Mucosa of descending colon (tissue), 3 donors: ENCODE measurements at places on chromosomes 7 and 10.

DNA sequence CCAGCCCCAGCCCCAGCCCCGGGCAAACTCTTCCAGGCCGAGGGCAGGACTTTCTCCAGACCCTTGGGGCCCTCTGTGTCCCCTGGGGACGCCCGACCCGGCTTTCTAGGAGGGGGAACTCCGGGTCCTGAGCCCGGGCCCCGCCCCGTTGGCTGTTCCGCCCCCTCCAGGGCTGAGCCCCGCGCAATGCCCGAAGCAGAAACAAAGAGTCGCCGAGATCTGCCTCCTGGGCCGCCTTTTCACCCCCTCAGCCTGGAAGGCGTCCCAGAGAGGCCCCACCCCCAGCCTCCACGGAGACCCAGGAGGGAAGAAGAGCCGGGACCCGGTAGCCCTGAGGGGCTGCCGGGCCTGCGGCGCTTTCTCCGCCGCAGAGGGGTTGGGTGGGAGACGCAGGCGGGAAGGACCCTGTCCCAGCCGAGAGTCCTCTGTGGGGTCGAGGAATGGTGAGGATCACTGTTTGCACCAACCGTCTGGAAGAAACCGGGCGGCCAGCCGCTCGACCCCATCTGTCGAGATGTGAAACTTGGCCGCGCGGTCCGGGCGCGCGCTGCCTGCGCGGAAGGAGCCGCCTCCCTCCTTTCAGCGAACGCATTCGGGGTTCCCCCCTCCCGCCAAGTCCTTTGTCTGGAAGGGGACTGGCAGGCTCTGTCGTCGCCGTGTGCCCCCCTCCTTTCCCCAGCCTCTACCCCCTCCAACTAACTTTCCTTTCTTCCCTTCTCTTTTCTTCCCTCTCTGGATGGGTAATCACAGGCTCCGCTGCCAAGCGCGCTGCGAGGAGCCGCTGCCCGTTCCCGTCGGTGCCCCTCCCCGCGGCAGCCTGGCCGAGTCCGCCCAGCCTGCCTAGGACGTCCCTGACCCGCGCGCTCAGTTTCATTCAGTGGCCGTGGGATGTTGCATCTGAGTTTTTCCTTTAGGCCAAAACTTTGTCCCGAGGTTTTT lies 10.2 kb downstream of the EN2 start:
- no peak for DNase-seq

GRCh38 chr10:26438534-26439341 lies 597 bp downstream of the APBB1IP start:
- peak; percentile 64 for DNase-seq

DNA sequence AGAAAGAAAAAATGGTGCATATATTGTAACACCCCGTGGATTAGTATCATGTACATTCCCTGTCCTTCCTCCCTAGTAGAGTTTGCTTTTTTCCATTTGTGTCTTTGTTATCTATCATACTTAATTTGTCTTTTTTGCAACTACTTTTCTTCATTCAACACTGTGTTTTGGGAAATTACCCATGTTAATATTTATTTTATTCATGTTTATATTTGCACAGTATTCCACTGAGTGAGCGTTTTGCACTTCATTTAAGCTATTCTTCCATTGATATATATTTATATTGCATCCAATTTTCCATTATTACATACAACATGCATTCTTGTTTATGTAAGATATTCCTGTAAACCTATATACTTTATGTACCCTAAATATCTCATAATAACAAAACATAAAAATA lies 57.6 kb upstream of the FAM171A1 start:
- no peak for DNase-seq

GRCh38 chr7:23383225-23383624 lies 84.1 kb downstream of the MALSU1 start:
- DNase-seq, result no peak

GRCh38 chr7:44471850-44472249 lies 18.6 kb downstream of the NUDCD3 start:
- DNase-seq, result no peak

- DNase-seq, result no peak
These were observed 181.7 kb upstream of the MALRD1 start for GRCh38 chr10:18866852-18867251.

DNA sequence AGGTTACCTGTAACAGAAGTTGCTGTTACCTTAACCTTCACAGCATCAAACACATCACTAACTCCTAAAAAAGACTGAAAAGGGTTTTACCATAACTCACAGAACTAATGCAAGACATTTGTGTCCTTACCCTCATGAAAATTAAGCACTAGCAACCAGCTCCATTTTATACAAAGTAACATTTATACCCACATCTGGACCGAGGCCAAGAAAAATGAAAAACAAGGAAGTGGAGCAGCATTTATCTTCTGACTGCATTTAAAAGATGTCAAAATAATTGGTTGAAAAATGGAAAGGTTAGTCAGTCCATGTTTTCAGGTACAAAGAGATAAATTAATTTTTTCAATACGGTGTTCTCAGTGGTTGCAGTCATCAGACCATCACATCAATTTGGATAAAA lies 3.1 kb upstream of the RBP4 start:
- DNase-seq, result no peak

GRCh38 chr7:51024867-51025266 lies 242.2 kb upstream of the GRB10 start:
- no peak for DNase-seq

GRCh38 chr7:101998906-101999240 lies 181.4 kb downstream of the CUX1 start:
- DNase-seq, result no peak

- no peak for DNase-seq
These were observed 357.4 kb downstream of the PLXNA4 start for GRCh38 chr7:132218876-132219275.

DNA sequence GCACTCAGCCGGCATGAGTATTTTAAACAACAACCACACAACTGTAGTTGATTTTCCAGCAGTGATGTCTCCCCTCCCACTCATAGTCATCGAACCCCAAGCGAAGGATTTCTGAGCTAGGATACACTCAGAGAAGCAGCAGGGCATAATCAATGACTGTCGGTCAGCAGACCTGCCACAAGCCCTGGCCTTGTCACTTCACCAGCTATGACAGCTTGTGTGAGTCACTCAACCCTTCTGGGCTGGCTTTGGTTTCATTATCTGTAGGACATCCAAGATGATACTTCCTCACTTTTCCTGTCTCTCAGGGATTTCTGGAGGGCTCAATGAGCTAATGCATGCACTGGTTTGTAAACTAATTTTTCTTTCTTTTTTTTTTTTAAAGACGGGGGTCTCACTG lies 22.0 kb upstream of the UBE3C start:
- no peak for DNase-seq

DNA sequence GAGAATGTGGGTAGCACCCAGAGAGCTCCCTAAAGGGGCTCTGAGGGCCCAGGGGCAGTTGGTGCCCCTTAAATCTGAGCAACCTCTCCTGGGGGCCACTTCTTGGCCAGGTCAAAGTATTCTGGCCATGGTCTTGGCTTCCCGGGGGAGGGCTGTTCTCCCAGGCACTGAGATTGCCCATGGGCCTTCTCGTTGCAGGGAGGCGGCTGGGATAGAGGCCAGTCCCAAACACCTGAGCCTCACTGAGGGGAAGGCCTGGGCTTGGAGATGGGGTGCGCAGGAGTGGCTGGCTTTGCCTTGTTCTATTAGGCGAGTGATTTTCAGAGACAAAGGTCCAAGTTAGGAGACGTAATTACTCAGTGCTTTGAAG lies 33.5 kb downstream of the ZNF783 start:
- no peak for DNase-seq

DNA sequence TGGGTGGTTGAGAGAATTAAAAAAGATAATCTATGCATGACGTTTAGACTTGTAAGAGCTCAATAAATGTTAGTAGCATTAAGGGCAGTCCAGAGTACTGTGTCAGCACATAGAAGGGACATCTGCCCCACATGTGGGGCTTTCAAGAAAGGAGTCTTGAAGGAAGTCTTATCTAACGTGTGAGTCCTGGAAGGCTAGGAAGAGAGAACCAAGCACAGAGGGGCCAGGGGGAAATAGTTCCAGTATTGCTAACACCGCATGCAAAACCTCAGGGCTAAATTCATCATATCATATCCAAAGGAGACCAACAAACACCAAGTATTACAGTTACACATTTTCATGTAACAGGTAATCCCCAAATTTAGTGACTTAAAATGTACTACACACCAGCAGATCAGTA lies 122.7 kb downstream of the AOAH start:
- DNase-seq, result no peak

DNA sequence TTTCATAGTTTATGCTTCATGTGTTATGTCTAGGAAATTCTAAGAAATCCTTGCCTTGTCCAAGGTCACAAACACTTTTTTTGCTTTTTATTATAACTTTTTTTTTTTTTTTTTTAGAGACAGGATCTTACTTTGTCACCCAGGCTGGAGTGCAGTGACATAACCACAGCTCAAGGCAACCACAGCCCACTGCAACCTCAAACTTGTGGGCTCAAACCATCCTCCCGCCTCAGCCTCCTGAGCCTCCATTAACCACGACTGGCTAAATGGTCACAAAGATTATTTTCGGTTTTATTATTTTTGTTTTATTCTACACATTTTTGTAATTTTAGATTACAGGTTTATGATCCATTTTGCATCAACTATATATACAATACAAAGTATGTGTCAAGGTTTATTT lies 7.1 kb upstream of the FAM204A start:
- no peak for DNase-seq
